NCI-H748 treated with DMSO at 0.1 percent for 48 hours (cell line): ENCODE measurements at places on chromosomes 5 and 9.
A peak's percentile ranks its signal among the peaks of the same experiment; 100 is the strongest.

- DNase-seq: no peak
Measured at GRCh38 chr9:86830356-86830755, 117.0 kb downstream of the GAS1 start.

GRCh38 chr5:100791391-100791790 is 111.7 kb downstream of the ST8SIA4 start:
- no peak for DNase-seq

DNA sequence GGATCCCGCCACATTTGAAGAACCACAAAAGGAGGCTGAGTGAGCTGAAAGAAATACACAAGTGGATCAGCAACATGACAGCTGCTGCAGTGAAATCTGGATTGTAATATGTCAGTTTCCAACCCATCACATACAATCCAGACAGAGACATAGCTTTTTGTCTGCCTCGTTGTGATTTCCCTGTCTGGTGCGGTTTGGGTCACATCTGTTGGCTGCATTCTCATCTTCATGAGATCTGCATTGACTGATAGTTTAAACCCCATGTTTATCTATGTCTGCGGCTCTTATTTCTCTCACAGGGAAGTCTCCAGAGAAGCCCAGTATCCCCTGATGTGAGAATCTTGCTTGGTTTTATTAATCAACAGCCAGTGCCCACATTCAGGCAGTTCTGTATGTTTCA is 403.1 kb upstream of the ZNF608 start:
- no peak for DNase-seq

DNA sequence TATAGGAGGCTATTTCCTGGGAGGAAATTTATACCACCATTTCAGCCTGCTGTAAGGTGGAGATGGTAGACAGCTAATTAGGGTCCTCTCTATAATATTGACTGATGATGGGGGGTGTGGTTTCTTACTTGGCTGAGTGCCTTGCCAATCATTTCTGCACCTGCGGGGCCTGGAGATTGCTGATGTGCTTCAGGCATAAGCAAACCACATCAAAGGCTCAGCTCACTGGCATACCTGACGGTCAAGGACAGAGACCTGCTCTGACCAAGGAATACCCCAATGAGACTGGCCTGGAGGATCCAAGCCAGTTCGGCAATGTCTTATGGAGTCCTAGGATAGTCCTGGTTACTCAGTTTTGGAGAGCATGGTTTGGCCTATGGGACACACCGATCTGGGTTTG is 29.5 kb downstream of the ANKH start:
- peak; percentile 84 for DNase-seq

GRCh38 chr5:145989428-145989827 is 53.0 kb downstream of the SH3RF2 start:
- DNase-seq: no peak

- DNase-seq: no peak
Measured at GRCh38 chr9:98795970-98796363, 388 bp downstream of the ANKS6 start.

- DNase-seq: no peak
Measured at GRCh38 chr5:43099640-43100039, 21.1 kb upstream of the ZNF131 start.

GRCh38 chr5:181224390-181225229 is 1.5 kb downstream of the TRIM41 start:
- no peak for DNase-seq
